Epithelial cell of esophagus (primary cell): ENCODE measurements at places on chromosomes 5 and 9.

DNA sequence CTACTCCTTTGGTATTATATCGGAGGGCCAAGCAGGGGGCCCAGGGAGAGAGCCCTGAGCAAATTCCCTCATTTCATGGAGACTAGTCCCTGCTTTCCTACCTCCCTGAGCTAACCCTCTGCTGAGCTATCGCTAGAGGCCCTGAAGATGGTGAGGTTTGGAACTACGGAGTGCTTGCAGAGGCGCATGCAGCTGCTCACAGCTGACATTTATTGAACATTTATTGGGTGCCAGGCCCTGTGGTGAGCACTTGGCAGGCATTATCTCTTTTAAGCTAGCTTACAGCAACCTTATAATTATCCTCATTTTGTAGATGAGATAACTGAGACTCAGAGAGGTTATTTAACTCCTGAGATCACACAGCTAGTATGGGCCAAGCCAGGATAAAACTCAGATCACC, 9.8 kb downstream of the FAT2 start:
- DNase-seq: no peak

GRCh38 chr9:125492719-125493118, 214.3 kb downstream of the MAPKAP1 start:
- DNase-seq: no peak

- no peak for DNase-seq
These were observed 165.5 kb upstream of the COX7C start for GRCh38 chr5:86452251-86452650.

GRCh38 chr9:109001275-109001676, 12.0 kb downstream of the CTNNAL1 start:
- peak; percentile 80 for DNase-seq

- DNase-seq: no peak
These were observed 145.3 kb downstream of the MACROH2A1 start for GRCh38 chr5:135253601-135254178.

GRCh38 chr5:156020647-156021046, 306.3 kb upstream of the SGCD start:
- DNase-seq: no peak

DNA sequence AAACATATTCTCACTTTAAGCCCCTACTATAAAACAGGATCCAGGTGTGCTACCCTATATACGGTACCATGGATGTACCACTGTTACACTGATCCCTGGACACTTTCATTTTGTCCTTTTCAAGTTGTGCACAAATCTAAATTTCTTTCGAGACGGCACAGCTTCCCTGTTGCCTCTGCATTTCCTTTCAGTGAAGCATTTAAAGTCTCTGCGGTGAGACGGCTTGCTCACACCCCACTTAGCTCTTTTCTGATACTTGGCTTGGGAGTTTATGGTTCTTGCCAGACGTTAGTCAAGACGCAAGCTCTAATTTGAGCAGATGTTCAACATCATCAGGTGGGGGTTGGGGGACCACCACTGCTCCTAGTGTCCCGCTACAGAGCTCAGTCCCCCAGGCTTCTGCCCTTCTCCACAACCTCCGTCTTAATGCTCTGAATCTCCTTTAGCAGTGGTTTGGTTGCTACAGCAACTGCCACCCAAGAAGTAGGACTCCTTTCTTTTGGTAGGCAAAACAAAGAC, 15.8 kb downstream of the F2RL2 start:
- DNase-seq: no peak
